Fibroblast of villous mesenchyme (primary cell): ENCODE measurements at places on chromosomes 11 and 22. TPM values are rescaled to one million over a fixed set of nuclear protein-coding genes. Genes with fewer than 3 reads are reported as not detected.

The PATE2 gene
- 0.32 TPM in 1 of 2 replicates, not detected in the other for total RNA-seq

The SPINDOC gene
- 24.2 and 25.4 TPM in 2 replicates for total RNA-seq

DNA sequence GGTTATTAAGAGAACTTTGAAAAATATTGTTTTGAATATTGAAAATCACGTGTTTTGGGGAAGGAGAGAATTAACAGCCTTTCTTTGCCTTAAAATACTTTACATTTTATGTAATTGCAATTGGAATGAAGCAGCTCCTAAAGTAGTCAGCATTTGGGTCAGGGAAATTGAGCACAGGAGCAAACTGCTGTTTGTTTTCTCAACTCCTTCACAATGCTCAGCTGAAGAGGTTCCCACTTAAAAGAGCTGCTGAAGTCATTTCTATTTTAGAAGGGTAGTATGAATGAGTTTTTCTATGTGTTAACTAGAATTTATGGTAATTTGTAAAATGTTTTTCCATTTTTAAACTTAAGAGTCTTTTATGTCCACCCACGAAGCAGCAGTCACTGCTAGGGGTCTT is 8.1 kb upstream of the UCP2 start:
- no peak for DNase-seq

The FAM181B gene
- total RNA-seq: under 0.01 TPM in 1 of 2 replicates, not detected in the other

The NDUFS3 gene
- total RNA-seq: 66.1 and 70.5 TPM in 2 replicates

GRCh38 chr11:68962527-68963250 is 18.1 kb downstream of the MRGPRD start:
- no peak for DNase-seq

- DNase-seq: no peak
These were observed 2.1 kb upstream of the KIAA0930 start for GRCh38 chr22:45242778-45243191.
